Anterior cingulate cortex (tissue), 58 donors: ENCODE measurements at places on chromosomes 16 and 17.
A peak's percentile ranks its signal among the peaks of the same experiment; 100 is the strongest.

DNA sequence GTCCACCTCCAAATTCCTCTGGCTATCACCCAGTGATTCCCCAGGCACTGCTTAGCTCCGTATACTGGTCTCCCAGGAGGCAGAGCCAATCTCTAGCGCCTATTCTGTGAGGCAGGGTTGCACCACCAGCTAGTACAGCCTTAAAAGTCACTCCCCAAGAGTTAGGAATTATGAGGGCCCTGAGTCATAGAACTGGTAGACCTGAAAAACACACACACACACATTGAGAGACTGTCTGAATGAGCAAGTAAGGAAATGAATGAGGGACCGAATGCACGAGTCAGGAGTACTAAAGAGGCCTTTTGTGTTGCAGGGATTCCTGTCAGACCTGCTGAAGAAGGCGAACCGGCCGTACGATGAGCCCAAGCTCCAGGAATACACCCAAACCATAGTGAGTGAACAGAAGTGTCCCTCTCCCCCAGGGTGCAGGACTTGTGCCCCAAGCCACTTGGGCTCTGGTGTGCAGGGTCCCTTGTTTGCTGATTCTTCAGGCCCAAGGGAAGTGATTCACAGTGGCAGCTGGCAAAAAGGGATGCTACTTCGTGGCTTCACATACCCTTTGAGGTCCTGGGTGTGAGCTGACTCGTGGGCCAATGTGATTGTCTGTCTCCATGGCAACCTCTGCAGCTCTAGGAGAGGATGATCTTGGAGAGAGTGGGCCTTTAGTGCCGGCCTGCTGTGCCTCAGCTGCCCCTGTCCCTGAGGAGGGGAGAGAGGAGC, 24.7 kb downstream of the CALB2 start:
- DNase-seq: no peak

GRCh38 chr16:87644596-87644995, 42.3 kb downstream of the JPH3 start:
- DNase-seq: no peak

GRCh38 chr17:82065193-82065637, 389 bp downstream of the DUS1L start:
- no peak for DNase-seq

- no peak for DNase-seq
These were observed 27.3 kb downstream of the HIC1 start for GRCh38 chr17:2082003-2082781.

GRCh38 chr17:38441429-38442061, 13.3 kb downstream of the ARHGAP23 start:
- no peak for DNase-seq

GRCh38 chr16:396605-397004, 394 bp upstream of the NME4 start:
- DNase-seq: peak; percentile 30

GRCh38 chr16:50627419-50627818, 53.7 kb downstream of the SNX20 start:
- DNase-seq: no peak

DNA sequence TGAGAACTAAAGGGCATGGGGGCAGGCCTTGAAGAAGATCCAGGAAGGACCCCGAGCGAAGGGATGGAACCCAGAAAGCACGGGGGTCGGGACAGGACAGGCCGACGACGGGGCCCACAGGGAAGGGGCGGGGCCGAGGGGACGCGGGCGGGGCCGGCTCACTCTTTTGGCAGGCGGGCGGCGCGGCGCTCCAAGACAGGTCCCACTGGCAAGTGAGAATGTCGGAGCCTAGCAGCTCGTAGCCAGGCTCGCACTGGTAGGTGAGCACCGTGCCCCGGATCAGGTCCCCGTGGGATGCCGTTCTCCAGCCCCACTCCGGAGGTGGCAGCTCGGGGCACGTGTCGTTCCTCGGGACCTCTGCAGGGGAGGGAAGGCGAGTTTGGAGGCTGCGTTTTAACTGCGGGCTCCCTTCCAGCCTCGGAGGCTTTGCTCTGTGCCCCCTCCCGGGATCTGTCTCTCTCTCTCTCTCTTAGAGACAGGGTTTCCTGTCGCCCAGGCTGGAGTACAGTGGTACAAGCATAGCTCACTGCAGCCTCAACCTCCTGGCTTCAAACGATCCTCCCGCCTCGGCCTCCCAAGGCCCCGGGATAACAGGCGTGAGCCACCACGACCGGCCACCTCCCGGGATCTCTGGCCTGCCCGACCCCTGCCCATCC, 13.7 kb upstream of the CDIPT start:
- no peak for DNase-seq

DNA sequence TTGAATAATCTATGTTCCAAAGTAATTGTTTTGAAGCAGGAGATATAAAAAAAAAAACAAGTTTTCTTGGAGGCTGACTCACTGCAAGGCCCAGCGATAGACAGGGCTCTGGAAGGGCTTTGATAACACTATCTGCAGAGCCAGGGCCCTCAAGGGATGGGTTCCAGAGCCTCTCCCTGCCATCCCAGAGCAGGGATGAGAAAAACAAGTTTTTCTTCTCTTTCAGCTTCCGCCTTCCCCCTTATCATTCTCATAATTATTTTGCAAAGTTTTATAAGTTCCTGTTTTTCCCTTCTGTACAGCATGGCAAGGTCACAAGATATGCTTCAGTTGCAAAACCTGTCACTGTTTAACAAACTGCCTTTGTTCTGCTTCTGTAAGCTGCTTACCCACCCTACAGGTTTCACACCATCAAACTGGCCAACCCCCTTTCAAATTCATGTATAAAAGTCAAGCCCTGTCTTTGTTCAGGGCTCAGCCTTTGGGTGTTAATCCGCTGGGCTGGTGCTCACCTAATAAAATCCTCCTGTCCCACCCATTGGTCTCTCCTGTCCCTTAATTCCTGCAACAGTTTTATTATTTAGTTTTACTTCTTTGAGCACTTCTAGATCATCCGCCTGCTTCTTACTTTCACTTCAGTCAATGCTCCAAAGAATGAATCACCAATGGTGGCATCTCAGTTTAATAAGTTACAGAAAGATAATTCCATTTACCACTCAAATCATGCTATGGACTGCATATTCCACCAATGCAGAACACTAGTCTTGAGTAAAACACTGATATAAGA, 5.6 kb upstream of the THUMPD1 start:
- DNase-seq: no peak

- no peak for DNase-seq
These were observed 7.6 kb downstream of the SGSH start for GRCh38 chr17:80212511-80212910.

GRCh38 chr17:61469474-61469873, 17.3 kb downstream of the TBX4 start:
- DNase-seq: no peak

- DNase-seq: no peak
These were observed 35.8 kb upstream of the SNN start for GRCh38 chr16:11632455-11632939.

DNA sequence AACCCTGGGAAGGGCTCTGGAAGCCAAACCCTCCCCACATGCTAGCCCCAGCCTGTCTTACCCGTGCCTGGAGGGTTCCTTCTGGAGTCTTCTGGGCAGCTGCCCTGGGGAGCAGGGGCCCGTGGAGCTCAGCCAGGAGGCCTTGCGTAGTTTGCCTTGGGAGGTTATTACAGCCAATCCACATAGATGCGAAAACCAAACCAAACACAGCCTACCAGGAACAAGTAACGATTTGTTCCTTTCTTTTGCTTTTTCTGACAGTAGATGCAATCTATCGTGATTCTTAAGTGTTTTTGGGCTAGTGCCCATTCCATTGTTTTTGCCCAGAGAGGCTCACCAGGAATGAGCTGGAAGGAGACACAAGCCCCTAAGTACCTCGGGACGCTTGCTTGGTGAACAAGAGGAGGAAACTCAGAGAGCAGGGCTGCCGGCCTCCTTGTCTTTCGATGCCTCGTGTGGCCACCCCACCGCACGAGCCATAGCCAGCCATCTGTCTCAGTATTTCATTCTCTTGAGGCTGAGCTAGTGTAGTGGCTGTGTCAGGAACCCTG, 102.7 kb upstream of the NOL11 start:
- DNase-seq: peak; percentile 27

GRCh38 chr17:29585080-29585751, 4.2 kb downstream of the GIT1 start:
- DNase-seq: no peak
